SK-N-DZ (cell line): ENCODE measurements at places on chromosomes 4 and X.
A peak's percentile ranks its signal among the peaks of the same experiment; 100 is the strongest.

DNA sequence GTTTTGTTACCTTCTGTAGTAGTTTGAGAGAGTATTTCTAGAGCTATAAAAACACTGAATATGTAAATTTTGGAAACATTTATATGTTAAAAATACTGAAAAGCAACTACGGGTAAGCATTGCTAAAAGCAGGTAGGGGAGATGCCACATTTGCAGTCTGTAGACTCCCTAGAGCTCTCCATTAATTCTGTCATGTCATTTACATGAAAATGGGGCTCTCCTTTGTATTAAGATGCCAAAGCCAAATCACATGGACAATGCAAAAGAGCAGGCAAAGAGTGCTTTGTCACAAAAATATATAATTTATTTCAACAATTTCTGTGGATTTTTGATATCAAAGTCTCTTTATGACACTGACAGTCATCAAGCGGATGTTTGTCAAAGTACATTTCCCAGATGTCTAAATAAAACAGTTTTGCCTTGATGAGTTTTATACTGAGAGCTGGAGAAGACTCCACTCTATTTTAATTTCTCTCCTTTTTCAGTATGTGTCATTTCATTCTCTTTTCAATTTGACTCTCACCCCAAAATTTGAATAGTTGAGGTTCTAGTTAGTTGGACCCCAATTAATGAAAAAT lies 51.8 kb downstream of the LDB2 start:
- no peak for DNase-seq

DNA sequence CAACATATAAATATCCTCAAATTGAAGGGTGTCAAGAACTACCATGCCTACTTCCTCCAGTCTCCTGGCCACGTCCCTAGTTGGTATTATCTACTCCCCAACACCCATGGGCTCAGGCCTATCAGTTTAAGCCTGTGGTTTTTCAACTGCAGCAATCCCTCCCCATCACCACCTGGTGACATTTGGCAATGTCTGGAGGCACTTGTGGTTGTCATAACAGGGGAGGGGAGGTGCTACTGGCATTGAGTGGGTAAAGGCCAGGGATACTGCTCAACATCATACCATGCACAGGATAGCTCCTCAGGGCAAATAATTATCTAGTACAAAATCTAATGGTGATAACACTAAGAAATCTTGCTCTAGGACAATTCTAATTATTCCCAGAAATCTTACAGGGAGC lies 95.3 kb downstream of the COMMD8 start:
- DNase-seq = no peak

GRCh38 chr4:52006887-52007286 lies 13.3 kb downstream of the LRRC66 start:
- no peak for DNase-seq

DNA sequence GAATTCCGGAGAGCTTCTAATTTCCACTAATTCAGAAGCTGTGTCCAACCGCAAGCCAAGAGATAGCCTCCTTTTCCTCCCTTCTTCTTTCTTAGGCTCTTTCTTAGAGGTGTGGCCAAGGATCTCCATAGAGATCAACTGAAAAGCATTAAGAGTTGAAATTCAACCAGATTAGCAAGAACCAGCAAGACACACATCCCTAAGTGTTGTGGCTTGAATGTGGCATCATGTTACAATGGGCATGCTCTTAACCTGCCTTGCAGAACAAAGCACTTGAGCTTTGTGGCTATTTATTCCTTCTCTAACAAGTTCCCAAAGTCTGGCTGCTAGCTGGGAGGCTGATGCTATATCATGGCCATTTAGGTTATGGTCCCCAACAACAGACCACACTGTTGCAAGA lies 10.4 kb downstream of the ANOS1 start:
- DNase-seq = no peak

GRCh38 chr4:51836549-51836948 lies 6.4 kb upstream of the DCUN1D4 start:
- DNase-seq = peak; percentile 88

DNA sequence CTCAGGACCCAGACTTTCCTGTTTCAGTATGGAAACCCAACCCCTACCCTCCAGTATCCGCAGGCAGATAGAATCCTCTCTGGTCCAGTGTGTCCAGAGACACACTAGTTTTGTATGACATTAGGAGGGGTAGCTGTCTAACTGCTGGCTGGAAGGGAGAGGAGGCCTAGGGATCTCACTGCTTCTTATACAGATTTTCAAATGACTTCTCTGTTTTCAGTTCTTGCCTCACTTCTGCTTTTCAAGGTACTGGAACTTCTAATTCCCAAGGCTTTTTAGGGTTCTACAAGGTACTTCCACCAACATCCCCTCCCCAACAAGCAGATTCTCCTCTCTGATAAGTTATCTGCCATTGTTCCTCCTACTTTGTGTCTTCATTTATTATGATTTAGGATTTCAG lies 6.1 kb downstream of the SGCB start:
- DNase-seq = no peak

GRCh38 chr4:83340692-83341343 lies 6.2 kb upstream of the HPSE start:
- no peak for DNase-seq

DNA sequence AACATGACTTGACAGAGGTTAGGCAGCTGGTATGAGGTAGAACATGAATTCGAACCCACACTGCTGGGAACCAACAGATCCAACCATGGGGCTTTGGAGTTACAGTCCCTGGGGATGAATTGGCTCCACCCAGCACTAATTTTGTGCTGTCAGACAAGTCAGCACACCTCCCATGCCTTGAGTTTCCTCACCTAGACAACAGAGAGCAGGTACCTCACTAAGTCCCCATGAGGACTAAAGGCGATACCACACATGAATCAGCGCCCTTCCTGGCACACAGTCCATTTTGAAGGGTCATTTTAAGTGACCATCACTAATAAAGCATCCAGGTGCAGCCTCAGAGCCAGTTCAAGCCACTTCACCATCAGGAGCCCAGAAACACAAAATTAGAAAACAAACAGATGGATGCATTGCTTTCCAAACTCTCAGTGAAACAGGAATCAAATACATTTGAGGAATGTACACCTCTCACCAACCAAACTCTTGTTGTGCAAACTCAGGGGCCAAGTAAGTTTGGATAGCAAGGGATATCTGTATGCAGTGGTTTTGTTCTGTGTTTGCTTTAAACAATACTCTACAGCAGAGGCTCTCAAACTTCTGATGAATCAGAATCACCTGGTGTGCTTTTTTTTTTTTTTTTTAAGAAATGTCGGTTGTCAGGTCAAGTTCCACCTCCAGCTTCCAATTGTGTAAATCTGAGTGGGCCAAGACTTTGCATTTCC lies 10.1 kb downstream of the IDS start:
- no peak for DNase-seq

DNA sequence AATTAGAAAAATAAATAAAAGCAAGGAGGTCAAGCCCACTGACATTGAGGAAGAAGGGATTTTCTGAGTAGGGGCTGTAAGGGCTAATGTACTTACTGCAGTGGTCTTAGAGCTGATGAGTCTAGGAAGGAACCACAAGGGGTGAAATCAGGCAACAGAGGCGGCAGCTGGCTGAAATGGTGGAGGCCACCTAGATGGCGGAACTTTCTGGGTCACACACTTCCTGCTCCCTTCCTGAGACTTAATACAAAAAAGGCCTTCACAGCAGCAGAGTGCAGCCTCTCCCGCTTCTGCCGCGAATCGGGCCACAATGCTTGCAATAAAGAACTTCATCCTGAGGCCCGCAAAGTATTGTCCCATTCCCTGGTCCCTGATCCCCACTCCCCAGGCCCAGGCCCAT lies 15.4 kb downstream of the SNX12 start:
- DNase-seq = no peak

- DNase-seq = no peak
Observed at GRCh38 chr4:185500576-185500975, 29.0 kb upstream of the CCDC110 start.

GRCh38 chr4:150952167-150952845 lies 62.8 kb downstream of the LRBA start:
- DNase-seq = no peak

DNA sequence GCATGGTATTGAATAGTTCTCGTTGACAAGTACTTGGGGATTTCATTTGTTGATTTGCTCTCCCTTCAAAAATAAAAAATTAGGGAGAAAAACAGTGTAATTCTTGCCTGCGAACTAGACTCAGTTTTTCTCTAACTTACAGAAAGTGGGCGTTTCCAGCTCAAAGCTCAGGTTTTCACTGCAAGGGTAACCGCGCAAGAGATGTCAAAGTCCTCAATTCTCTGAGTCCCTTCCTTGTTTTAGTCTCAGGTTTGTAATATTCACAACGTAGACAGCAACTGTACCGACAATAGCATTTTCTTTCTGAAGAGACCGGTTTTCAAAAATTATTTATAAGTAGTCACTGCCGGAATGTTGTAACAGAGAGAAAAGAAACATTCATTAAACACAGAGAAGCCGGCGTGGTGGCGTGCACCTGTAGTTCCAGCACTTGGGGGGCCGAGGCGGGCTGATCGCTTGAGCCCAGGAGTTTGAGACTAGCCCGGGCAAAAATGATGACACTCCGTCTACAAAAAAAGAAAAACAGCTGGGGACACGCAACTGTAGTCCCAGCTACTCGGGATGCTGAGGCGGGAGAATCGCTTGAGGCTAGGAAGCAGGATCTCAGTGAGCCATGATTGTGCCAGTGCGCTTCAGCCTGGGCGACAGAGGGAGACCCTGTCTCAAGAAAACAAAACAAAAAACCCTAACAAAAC lies 774 bp downstream of the ZCCHC4 start:
- DNase-seq = no peak

DNA sequence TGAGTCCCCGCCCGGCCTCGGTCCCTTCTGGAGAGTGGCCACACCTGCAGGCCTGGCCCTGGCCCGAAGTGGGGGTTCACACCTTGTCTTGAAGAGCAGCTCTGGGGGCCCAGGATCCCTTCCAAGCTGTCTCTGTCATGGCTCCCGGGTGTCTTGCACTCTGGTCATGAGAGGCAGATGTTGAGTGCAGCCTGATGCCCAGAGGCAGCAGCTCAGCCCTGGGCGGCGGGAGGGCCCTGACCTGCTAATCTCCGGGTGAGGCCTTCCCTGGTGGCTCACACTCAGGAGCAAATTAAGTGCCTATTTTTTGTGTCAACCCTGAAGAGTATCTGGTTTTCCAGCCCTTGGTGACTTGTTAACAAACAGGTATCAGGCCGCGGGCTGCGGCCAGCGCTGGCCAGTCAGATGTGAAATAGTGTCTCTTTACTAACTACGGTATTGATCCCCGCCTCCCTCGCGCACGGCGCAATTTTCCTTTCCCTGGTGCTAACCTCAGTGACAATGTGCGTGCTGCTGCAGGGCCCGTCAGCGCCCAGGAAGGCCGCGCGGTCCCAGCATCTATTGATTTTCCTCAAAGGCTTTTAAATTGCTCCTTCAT lies 24.2 kb downstream of the NKX1-1 start:
- DNase-seq = no peak

DNA sequence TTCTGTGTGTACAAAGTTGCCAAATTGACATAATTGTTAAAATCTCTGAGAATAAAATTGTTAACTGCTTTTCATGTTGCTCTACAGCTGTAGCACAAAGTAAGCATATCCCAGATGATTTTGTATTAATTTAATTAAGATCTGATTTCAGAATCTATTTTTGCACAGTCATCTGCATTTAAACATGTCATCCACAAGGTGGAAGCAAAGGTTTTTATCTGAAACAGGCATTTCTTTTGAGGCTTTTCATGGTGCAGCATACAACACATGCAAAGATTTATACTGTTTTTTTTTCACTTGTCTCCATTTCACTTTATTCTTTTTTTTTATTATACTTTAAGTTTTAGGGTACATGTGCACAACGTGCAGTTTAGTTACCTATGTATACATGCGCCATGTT lies 51.2 kb downstream of the GC start:
- DNase-seq = no peak

GRCh38 chrX:120274958-120275357 lies 24.3 kb downstream of the ZBTB33 start:
- no peak for DNase-seq

GRCh38 chr4:26557164-26557563 lies 26.7 kb upstream of the TBC1D19 start:
- DNase-seq = no peak

DNA sequence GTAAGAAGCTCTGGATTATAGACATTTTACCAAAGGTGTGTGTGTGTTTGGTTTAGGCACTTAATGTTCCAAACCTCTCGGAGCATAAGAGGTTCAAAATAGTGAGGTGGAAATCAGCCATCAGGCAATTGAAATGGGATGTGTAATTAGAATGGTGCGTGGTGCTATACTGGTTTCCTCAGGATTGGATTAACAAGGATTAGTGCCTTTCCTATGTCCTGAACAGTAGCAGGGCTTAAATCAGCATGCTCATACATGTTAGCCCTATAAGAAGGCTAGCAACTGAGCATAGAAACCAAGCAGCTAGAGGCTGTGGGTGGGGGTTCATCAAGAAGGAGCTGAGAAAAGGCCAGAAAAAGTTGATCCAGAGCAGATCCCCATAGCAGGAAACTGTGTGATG lies 256.8 kb upstream of the CXXC4 start:
- no peak for DNase-seq

GRCh38 chr4:110418641-110419040 lies 57.3 kb upstream of the ENPEP start:
- DNase-seq = no peak

GRCh38 chrX:72046447-72046846 lies 85.3 kb downstream of the RTL5 start:
- DNase-seq = peak; percentile 68

GRCh38 chr4:172708184-172708583 lies 460.4 kb upstream of the GALNT7 start:
- DNase-seq = no peak

GRCh38 chrX:112642349-112642748 lies 37.4 kb downstream of the LHFPL1 start:
- peak; percentile 58 for DNase-seq

GRCh38 chrX:55839485-55839884 lies 121.9 kb downstream of the RRAGB start:
- no peak for DNase-seq

DNA sequence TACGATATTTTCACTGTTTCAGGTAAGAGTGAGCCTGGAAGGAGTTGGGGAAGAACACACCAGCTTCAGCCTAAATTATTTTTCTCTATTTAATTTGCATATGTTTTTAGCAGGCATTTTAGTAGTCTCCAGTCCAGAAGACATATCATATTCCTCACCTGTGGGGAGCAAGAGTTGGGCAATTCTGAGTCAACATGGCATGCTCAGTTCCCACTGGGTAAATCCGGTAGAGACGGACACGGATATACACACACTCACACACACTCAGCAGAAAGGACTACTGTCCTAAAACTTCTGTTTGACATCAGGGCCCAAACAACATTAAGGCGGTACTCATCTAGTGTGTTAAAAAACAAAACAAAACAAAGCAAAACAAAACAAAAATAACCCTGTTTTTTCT lies 4.9 kb upstream of the BEX4 start:
- no peak for DNase-seq
